Stimulated activated CD8-positive, alpha-beta memory T cell treated with anti-CD3 and anti-CD28 coated beads, Interleukin-4, amount 100 ng/mL, for 1 hour (primary cell): ENCODE measurements at places on chromosomes 6 and 20.

DNA sequence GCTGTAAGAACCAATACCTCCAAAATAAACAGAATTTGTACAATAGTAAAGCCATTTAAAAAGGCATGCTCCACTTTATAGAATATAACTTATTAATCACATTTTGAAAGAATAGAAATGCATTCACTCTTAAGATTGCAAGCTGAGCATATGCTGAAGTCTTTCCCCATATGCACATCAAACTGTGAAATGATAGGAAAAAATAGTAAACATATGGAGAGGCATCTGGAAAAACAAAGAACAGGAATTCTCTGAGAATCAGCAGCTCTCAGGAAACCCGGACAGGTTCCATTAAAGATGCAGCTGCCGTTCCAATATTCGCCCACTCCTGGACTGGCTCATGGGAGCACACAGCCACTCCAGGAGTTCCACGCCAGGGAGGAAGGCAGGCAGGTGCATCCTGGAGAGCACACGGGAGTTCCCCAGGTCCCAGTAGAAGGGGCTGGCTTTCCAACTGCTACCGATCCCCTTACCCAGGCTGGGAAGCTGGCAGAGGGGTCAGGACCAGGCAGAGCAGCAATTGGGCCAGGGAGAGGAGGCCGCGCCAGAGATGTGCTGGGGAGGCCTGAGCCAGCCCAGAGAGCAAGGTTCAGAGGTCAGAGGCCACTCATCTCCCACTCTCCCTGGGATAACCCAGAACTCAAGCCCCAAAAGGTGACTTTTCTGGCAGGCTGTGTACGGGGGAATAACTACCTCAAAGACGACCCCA is 111.1 kb downstream of the DLL1 start:
- DNase-seq, result no peak

- no peak for DNase-seq
Measured at GRCh38 chr6:14520029-14520428, 402.5 kb downstream of the CD83 start.

- DNase-seq, result no peak
Measured at GRCh38 chr20:33183312-33183711, 15.4 kb downstream of the BPIFA2 start.

DNA sequence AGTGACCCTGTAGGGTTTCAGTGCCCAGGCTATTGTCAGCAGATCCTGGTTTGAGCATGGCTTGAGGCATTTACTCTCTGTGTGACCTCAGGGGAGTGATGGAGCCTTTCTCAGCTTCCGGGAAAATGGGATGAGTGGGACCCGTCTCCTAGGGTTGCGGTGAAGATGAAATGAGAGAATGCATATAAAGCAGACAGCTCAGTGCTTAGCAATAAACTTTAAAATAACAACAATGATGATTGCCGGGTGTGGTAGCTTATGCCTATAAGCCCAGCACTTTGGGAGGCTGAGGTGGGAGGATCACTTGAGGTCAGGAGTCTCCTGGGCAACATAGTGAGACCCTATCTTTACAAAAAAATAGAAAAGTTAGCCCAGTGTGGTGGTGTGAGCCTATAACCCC is 106.0 kb upstream of the MTHFD1L start:
- no peak for DNase-seq

DNA sequence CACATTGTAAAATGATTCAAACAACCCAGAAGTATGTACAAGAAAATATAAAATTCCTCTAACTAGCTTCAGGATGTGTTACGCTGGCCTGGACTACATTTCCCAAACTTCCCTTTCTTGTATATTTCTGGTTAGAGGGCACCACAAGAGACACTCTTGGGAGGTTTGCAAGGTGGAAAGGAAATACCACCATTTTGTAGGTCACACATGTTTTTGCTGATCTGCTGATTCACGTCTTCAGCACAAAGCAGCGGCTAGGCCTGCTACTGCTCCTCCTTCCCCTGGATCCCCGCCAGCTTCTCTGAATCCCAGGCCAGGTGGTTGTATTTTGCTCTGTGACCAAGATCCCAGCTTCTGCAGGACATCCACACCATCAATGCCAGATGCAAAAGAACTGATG is 104.2 kb downstream of the AGPAT4 start:
- DNase-seq, result no peak

DNA sequence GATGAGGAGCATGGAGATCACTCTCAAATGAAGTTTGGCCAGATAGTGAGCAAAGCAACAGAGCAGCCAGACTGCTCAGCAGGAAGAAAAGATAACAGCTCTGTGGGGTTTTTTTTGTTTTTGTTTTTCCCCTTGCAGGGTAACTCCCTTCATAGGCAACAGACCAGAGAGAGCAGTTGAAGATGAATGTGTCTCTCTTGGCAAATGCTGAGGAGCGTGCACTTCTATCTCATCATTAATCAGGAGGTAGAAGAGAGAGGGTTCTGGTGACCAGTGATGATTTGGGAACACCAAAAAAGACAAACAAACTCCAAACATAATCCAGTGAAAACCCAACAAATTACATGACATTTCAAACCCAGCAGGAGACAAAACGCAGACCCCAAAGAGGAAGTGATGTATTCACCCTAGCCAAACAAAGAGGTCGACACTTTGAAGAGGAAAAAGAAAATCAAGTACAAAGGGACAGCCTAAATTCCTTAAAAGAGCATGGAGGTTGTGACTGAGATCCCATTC is 66.2 kb upstream of the RREB1 start:
- DNase-seq, result no peak

DNA sequence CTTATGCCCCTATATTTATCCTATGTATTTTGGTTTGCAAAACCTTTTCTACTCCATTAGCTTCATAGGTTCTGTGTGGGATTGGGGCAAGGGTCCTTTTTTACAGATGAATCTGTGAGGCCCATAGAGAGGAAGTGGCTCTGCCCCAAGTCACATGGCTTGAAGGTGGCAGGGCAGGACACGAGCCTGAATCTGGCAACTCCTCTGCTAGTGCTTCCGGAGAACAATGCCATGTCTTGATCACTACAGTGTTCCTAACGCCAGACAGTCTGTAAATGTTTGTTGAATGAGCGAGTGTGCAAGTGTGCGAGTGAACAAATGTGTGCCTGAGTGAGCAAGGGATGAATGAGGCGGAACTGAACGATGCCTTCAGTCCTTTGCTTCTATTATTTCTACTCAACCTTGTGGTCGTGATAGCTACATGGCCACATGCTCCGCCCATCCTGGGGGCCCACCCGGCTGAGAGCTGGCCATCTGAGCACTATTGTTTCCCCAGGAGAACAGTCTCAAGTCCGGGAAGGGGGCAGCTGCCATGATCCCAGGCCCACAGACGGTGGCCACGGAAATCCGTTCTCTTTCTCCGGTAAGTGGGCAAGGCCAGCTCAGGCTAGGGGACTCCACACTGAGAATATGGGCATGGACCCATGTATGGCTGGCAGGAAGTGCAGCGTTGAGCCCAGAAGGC is 17.8 kb upstream of the AAR2 start:
- DNase-seq, result no peak
